ENCODE measurements at places on chromosomes 5 and 9.
A peak's percentile ranks its signal among the peaks of the same experiment; 100 is the strongest.

DNA sequence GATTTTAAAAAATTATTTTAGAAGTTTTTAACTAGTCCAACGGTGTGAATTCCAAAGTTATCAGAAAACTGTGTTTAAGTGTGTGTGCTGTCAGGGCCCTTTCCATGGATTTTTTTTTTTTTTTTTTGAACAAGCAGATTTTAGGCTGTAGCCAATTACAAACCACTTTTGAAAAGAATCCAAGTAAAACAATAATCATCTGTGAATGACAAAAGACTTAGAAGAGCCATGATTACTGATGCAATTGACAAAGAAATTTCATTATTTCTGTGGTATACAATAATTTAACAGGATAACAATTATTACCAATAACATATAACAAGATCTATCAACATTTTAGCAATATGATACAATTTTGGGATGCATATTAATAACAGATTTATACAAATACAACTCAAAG, 16.2 kb upstream of the PAIP1 start:
- DNase-seq, result no peak

- DNase-seq, result no peak
These were observed 113.2 kb downstream of the SLC25A46 start for GRCh38 chr5:110852053-110852452.

DNA sequence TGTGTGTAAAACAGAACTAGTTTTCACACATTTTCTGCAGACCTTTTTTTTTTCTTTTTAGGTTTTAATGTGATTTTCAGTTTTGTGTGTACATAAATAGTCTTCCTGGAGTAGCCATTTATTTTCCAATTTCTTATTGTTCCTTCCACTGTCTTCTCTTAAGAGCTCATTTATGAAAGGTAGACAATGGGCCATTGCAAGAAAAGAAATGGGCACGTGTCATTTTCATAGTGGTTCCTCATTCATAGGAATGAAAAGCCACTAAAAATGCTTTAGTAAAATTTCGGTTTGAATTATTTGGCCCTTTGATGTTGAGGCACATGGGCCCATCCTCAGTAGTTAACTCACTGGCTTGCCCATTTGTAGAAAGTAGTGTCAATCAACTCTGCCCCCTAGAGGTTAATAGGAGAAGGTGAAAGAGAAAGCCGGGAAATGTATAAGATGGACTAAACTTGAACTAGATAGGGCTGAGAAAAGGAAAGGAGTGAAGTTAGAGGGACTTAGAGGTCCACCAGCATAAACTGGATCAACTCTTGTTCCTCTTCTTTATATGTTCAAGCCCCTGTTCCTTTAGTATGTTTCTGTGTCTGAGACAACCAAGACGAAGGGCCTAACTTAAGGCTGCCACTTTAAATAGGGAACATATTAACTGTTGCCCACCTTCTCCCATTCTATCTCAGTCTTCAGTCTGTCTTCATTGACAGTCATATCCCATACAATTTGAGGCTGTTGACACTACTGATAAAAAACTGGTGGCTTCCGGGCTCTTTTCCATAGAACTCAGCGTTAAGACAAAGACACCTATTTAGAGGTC, 72.6 kb downstream of the SMARCA2 start:
- DNase-seq, result no peak

DNA sequence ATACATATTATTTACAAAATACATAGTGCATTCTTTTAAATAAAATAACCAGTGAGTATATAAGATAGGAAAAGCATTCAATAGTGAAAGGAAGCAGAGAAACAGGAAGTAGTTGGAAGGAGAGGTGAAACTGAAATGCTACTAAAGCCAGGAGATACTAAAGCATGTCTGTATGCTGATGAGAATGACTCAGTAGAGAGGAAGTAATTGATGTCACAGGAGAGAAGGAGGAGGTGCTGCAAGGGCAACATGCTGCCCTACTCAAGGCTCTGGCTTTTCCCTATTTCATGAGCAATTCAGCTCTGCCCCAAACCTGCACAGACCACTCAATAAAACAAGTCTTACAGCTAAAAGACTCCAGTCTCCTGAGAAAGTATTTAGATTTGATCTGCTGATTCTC, 108.5 kb upstream of the TXNDC8 start:
- DNase-seq, result no peak

GRCh38 chr5:150077996-150078801, 8.2 kb downstream of the CSF1R start:
- no peak for DNase-seq

GRCh38 chr5:170496662-170497028, 7.2 kb upstream of the KCNIP1 start:
- no peak for DNase-seq

GRCh38 chr5:95620870-95621838, 1.3 kb downstream of the GPR150 start:
- peak; percentile 72 for DNase-seq

- DNase-seq, result no peak
These were observed 9.0 kb downstream of the FOCAD start for GRCh38 chr9:20693068-20693467.

DNA sequence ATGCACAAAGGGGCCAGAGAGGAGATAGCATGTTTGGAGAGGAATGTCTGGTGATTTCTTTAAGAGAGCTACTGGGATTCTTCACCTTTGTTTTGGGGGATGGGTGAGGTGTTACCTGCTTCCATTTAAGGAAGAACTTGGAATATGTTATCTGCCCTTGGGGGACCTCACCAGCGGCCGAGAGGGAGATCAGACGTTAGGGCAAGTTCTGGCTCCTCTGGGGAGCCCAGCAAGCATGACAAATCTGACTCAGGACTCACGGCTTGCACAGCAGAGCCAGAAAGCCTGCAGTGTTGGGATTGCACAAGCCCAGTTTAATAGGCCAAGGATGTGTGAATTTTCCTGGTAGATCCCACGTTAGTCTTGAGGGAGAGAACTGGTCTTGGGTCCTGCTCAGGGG, 40.3 kb downstream of the SLC28A3 start:
- no peak for DNase-seq

DNA sequence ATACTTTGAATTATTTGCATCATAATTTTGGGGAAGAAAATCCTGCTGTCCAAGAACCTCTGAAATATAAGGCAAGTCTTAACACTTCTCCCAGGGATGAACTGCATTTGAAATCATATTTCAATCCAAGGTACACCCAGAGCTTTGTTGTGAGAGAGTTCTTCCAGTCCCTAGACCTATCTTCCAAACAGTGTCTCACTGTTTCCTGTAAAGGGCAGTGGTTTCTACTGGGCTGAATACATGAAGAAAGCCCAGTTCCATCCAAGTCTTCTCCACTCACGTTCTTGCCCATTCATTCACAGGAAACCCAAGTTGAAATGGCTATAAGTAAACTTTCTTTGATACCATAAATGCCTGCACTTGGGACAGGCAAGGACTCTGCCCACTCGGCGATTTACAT, 108.3 kb upstream of the LHFPL2 start:
- no peak for DNase-seq

DNA sequence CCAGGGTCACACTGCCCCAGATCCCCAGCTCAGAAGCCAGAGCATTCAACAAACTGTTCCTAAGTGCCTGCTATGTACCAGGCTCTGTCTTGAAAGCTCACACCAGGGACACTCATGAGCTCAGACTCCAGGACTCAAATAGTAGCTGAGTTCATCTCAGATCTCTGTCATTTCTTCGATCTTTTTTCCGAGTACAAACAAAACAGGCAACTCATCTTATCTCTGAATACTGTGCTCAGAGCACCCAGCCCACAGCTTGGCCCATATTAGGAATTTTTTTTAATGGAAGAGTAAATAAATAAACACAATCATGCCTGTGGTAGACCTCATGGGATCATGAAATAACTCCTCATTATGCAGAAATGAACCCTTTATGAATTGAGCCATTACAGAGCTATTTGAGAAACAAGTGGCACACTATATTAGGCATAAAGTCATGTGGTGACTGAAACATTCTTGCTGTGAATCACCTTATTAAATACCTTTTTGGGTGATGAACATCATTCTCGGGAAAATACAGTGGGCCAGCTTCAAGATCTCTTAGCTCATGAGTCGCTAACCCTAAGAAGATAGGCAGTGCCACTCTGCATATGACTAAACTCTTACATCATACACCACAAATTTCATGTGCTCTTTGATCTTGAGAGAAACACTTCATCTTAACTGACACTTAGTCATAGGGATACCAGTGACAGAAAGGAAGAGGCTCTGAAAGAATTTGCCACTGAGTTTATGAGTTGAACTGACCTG, 9.9 kb downstream of the SH3RF2 start:
- DNase-seq, result no peak

DNA sequence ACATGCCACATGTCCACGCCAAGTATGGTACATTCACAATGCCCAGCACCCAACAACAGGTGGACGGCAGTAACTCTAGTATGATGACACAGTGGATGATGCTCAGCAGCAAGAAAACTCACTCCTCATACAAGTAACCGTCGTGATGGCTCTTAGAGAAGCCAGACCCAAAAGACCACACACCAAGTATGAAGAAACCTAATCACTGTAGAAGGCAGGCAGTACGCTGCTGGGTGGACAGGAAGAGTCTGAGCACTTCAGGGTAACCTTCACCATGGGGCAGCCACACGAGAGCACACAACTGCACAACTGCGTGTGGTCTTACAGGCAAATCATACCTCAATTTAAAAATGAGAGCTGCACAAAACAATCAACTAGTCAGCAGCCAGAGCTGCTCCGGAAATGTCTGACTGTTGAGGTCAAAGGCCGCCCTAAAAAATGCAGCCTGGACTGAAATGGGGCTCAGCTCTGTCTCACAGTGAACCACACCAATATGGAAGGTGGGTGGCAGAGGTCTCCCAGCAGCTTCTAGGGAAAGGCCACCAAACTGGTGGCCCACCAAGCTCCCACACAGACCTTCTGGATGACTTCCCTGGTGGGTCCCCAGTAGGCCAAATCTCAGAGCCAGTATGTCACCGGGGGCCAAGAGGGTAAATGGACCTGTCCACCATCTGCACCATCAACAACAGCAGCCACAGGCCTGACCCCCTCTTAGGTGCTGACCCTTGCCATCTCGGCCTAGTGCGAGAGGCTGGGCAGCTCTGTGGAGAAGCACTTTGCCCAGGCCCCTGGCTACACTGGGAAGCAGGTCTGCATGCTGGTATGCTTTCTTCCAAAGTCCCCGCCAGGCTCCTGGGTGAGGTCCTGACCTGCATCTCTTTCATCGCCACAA, 17.8 kb downstream of the BICD2 start:
- DNase-seq, result no peak

GRCh38 chr9:112884101-112884500, 6.6 kb downstream of the SLC46A2 start:
- DNase-seq, result no peak

- DNase-seq, result no peak
These were observed 28.4 kb downstream of the SV2C start for GRCh38 chr5:76111477-76112174.

DNA sequence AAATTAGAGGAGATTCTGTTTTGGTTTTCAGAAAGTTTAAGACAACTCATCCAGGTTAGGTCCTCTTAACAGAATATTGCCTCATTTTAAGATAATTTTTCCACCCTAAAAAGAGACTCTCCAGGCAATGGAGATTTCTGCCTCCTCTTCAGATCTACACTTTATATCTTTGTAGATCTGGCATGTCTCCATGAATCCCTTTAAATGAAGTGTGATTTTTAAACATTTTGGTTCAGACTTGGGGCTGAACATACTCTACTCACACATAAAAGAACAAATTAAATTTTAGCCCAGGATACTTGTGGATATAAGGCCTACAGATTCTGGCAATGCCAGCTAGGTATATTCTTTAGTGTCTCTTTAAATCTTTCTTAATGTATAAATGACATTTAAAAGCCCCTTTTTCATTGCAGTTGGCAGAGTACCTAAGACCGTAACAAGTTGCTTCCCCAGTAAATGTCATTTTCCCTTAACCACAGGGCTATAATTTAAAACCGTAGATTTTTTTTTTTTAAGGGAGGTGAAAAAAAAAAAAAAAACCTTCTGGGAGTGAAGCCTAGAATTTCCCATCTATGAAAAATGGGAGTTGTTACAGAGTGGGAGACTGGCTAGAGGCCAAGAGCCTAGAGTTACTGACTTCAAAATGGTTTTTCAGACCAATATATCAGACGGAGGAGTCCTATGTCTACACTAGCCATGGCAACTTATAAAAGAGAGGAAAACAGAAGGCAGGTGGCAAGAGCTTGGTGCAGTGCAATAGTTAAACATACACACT, 207.8 kb upstream of the TARS1 start:
- no peak for DNase-seq

- DNase-seq, result no peak
These were observed 18.7 kb downstream of the DAPK1 start for GRCh38 chr9:87516222-87516925.

DNA sequence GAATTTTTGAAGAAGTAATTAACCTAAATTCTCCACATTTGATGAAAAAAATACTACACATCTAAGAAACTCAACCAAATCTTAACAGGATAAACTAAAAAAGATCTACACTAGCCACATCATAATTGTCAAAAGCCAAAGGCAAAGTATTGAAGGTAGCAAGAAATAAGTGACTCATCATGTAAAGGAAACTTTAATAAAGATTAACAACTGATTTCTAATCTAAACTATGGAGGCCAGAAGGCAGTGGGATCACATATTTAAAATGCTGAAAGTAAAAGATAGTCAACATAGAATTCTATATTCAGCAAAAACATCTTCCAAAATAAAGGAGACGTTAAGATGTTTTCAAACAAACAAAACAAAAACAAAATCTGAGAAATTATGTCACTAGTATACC, 2002.9 kb downstream of the MAT2B start:
- no peak for DNase-seq

DNA sequence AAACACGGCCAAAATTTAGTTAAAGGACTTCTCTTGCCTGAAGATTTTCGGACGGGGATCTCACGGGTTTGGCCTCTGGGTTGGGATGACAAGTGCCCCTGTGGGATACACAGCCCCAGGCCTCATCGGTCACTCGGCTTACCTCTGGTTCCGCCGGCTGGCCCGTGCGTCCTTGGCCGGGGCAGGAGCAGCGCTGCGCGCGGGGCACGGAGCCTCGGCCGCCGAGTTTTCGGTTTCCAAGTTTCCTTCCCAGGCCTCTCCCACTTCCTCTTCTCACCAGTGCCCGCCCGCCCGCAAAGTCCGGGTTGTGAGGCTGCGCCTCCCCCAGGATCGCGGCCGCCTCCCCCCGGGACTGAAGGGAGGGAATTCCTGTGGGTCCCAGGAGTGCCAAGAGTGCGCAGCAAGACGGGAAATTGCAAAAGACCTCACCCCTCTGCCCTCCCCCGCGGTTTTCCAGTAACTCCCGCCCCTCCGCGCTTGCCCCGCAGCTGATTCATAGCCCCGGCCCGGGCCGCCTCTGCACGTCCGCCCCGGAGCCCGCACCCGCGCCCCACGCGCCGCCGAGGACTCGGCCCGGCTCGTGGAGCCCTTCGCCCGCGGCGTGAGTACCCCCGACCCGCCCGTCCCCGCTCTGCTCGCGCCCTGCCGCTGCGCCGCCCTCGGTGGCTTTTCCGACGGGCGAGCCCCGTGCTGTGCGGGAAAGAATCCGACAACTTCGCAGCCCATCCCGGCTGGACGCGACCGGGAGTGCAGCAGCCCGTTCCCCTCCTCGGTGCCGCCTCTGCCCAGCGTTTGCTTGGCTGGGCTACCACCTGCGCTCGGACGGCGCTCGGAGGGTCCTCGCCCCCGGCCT, at the start of gene OSMR:
OSMR (plus strand) TSS at position 487 of the 853 bp plus-strand sequence. CDS start 23,033 bp downstream, outside the sequence.
- peak; percentile 31 for DNase-seq

- DNase-seq, result no peak
These were observed 32.7 kb downstream of the SUSD1 start for GRCh38 chr9:112142420-112142819.

- no peak for DNase-seq
These were observed 204.1 kb upstream of the MEF2C start for GRCh38 chr5:89087128-89087527.

- DNase-seq, result no peak
These were observed 22.1 kb downstream of the GFPT2 start for GRCh38 chr5:180330810-180331646.

GRCh38 chr9:38201844-38202243, 132.8 kb upstream of the SHB start:
- no peak for DNase-seq

GRCh38 chr9:107919263-107919662, 429.7 kb upstream of the KLF4 start:
- no peak for DNase-seq

All from activated naive CD4-positive, alpha-beta T cell treated with anti-CD3 and anti-CD28 coated beads, Interleukin-2, amount 50 U/mL, for 72 hours (primary cell).